Foreskin fibroblast (primary cell): ENCODE measurements at places on chromosomes 5 and 9.

- DNase-seq: peak; percentile 48
These were observed 73.5 kb upstream of the PRSS3 start for GRCh38 chr9:33721674-33722358.

- peak; percentile 29 for DNase-seq
These were observed 18.5 kb upstream of the RCL1 start for GRCh38 chr9:4774209-4774608.

DNA sequence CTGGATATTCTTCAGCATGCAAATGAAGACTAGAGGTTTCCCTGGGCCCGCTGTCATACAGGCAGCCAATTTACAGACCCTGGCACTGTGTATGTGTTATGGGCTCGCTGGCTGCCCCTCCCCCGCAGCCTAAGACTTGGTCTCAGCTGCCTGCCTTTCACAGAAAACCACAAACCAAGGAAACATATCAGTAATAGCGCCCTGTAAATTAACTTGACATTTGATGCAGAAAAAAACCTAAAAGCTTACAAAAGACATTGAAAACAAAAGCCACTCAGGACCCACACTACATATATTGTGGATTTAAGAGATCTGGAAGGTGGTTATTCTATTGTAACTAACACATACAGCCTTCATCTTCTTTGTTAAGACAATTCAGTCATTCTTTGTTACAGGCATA, 287.0 kb upstream of the TMEM161B start:
- no peak for DNase-seq

- peak; percentile 22 for DNase-seq
These were observed 528.8 kb downstream of the CSNK1G3 start for GRCh38 chr5:124040799-124041198.

DNA sequence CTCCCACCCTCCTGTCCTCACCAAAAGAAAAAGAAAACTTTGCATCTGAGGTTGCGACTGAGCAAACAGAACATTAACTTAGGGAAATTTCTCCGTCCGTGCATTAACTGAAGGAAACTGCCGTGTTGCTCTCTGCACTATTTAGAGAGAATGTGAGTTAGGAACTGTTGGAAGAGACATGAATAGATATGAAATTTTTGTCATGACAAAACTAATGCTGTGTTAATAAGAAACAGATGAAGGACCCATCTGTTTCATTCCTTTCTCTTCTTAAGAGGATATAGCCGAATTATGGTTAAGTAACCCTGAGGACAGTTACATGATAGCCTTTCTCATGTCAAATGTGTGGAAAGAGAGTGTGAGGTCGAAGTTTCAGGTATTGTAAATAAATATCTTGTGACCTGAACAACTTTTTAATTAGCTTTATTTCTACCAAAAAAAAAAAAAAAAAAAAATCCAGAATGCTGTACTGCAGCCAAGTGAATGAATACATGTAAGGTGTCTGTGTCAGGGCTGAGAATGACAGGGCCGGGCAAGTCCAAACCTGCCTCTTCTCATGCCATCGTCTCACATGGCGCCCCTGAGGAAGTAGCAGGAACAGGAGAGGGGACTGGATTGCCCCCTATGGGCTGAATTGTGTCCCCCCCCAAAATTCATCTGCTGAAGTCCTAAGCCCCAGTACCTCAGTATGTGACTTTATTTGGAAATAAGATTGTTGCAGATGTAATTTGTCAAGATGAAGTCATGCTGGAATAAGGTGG, 35.6 kb upstream of the ANKRD33B start:
- DNase-seq: peak; percentile 46

- no peak for DNase-seq
These were observed 191.6 kb downstream of the TRIM36 start for GRCh38 chr5:114977979-114978573.

DNA sequence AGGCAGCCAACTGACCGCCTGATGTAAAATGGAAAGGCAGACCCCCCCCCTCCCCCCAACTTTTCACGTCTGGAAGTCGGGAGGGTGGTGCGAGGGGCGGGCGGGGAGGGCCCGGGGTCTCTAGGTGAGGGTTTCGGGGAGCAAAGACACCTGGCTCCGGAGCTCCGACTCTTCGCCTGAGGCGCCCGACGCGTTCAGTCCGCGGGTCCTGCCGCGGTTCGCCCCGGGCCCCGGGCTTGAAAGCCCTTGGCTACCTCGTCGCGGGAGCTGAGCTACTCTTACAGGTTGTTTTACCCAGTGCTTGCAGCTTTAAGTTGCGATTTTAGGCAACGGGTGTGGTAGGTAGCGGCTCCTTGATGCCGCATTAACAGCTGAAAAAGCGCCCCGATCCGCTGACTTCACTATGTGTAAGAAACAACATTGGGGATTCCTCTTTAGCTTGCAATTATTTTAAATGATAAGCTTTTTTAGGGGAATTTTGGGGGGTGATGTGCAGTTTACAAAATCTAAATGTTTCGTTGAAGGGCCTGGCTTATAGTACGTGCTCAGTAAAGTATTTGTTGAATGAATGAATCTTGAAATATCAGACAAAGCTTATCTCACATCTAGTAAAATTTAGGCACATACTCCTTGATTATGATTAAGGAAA, 722 bp downstream of the CDC42SE2 start:
- DNase-seq: no peak

GRCh38 chr9:107397076-107398044, 92.2 kb downstream of the KLF4 start:
- peak; percentile 50 for DNase-seq

DNA sequence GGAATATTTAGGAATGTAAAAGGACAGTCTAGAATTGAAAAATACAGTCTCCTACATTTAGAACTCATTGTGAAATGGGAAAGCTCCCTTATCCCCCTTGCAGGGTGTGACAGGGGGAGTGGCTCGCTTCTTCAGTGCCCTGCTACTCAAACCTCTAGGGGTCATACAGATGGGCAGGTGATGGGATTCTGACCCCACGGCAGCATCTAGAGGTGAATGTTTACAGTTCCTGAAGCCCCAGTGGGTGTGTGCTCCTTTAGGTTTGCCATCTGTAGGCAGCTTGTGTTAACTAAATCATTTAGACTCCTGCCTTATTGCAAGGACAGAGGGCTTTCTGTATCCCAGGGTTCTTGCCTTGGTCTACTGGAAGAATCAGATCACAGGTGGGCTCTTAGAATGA, 271.0 kb upstream of the MPDZ start:
- DNase-seq: no peak

DNA sequence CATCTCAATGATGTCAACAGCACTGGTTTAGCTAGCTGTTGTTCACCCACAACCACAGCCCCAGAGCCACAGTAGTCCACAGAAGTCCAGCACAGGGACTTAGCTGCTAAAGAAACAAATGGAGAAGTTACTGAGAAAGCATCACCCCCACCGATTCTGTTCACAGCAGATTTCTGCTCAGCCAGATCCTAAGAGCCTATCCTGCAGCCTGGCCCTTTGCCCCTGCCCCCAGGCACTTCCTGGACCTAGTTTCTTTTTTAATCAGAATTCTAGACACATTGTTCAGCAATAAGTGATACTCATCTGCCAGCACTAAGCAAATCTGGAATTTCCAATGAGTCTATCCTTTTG, 7.4 kb downstream of the B4GALT1 start:
- peak; percentile 75 for DNase-seq

GRCh38 chr5:177249761-177250537, 53.6 kb downstream of the RAB24 start:
- DNase-seq: no peak

- DNase-seq: peak; percentile 65
These were observed 134.7 kb upstream of the DMRT1 start for GRCh38 chr9:706606-707459.
